ENCODE measurements at places on chromosomes 2 and 18. TPM values are rescaled to one million over a fixed set of nuclear protein-coding genes. Genes with fewer than 3 reads are reported as not detected.

Gene DSC2
- not detected for polyA plus RNA-seq

Gene SULT1C4
- polyA plus RNA-seq, result 4.1 TPM

Gene HOXD13
- polyA plus RNA-seq, result not detected

Gene OTX1
- not detected for polyA plus RNA-seq

Gene ZNF892
- 1.6 TPM for polyA plus RNA-seq

Gene TUBA3E
- polyA plus RNA-seq, result not detected

Gene SLC9A2
- polyA plus RNA-seq, result not detected

Gene ANKRD36C
- 4.8 TPM for polyA plus RNA-seq

Gene NCK2
- 18.9 TPM for polyA plus RNA-seq

Gene TRABD2A
- polyA plus RNA-seq, result 30.2 TPM

Gene TANC1
- 28.0 TPM for polyA plus RNA-seq

Gene GPAT2
- 0.10 TPM for polyA plus RNA-seq
